Left renal pelvis (tissue), 4 donors: ENCODE measurements at places on chromosomes 6 and 20. TPM values are rescaled to one million over a fixed set of nuclear protein-coding genes. Genes with fewer than 3 reads are reported as not detected.

GRCh38 chr6:100620085-100620840 lies 155.5 kb upstream of the SIM1 start:
- no peak for DNase-seq

DNA sequence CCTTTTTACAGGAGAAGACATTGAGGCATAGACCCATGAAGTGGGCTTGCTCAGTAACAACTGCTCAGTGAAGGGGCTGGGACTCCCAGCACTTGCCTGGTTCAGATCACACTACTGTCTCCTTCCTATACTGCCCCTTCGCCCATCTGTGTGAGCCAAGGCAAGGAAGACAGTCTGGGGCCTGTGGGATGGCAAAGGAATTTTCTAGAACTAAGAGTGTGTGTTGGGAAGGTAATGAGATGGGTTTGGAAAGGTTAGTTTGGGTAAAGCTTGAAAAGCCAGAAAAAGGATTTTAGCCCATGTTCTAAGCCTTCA lies 213.3 kb upstream of the AGPAT4 start:
- DNase-seq: no peak

GRCh38 chr6:100460650-100461204 lies 4.0 kb downstream of the SIM1 start:
- no peak for DNase-seq

GRCh38 chr6:121853686-121854085 lies 418.2 kb downstream of the GJA1 start:
- no peak for DNase-seq

DNA sequence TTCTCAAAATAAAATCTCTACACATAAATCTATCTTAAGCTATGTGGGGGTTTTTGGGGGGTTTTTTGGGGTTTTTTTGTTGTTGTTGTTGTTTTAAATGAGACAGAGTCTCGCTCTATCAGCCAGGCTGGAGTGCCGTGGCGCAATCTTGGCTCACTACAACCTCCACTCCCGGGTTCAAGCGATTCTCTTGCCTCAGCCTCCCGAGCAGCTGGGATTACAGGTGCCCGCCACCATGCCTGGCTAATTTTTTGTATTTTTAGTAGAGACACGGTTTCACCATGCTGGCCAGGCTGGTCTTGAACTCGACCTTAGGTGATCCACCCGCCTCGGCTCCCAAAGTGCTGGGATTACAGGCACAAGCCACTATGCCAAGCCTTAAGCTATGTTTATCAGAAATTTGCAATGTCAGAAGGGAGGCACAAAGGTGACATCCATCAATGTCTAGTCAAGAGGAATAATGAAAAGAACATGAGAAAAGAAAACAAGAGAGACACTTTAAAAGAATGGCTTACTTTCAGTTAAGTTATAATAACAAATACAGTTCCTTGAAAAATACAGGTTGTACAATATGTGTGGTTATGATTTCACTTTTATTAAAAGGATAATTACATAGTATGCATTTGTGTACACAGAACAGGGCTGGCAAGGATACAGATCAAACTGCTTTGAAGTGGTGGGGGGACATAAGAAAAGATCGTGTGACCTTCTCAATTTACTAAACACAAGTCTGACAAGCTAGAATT lies 28.6 kb downstream of the SLC23A2 start:
- no peak for DNase-seq

- no peak for DNase-seq
Observed at GRCh38 chr6:43510827-43511163, 649 bp upstream of the LRRC73 start.

IRF4 gene
- polyA plus RNA-seq: 0.75 TPM

ESF1 gene
- 22.4 TPM for polyA plus RNA-seq

NDRG3 gene
- polyA plus RNA-seq: 32.5 TPM

MAPK13 gene
- 21.4 TPM for polyA plus RNA-seq

SLC22A1 gene
- polyA plus RNA-seq: 0.53 TPM

IL20RA gene
- 0.63 TPM for polyA plus RNA-seq

NT5DC1 gene
- 44.4 TPM for polyA plus RNA-seq
